ENCODE measurements at places on chromosomes 5 and 9.
A peak's percentile ranks its signal among the peaks of the same experiment; 100 is the strongest.

GRCh38 chr9:37336150-37336549 is 86.3 kb upstream of the GRHPR start:
- DNase-seq = no peak

DNA sequence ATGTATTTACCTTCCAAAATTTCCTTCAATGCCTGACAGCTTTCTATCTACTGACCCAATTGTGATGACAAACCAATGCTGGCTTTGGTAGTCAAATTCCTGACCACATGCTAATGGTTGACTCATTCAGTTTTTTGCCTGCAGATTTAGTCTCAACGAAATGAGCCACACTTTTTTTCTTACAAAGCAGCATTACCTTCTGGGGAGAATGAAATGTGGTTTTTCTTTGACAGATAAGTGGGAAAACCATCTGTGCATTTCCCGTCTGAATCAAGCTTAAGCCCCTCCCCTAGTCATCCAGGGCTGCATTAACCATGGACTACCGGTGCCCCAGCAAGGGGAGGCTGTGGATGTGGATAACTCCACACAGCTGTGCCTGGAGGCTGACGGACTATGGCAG is 99.6 kb upstream of the TAF11L2 start:
- DNase-seq = peak; percentile 44

DNA sequence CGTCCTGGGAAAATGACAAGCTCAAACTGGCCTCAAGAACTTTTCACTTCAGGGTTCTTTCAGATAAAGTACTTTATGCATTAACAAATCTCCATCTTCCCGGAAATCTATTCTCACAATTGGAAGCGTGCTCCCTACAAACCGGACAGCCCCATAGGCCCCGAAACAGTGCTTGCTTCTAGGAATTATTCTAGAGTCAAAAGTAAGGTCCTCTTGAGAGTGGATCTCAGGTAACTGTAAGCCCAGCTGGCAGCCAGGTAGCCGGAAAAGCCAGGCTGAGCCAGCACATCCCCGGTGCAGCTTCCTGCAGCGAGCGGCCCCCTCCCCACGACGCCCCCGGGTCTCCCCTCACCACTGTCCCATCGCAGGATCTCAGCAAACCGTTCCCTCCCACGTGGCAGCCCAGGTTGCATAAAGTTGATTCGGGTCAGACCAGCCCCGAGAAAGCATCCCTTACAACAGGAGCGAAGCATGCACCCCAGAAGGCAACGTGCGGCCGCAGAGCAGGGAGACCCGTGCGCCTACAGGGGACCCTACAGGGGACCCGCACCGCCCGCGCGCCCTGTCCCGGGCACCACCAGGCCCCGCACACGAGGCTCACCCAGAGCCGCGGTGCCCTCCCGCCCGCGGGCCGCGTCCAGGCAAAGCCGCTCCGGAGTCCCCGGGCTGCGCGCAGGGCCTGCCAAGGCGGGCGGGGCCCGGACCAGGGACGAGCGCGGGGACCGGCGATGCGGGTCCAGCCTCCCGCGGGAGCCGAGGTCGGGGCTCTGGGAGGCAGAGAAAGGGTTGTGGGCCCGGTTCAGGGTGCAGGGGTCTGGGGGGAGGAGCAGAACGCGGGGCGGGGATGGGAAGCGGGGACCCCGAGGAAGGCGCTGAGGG is 920 bp downstream of the LPCAT1 start:
- DNase-seq = peak; percentile 48

DNA sequence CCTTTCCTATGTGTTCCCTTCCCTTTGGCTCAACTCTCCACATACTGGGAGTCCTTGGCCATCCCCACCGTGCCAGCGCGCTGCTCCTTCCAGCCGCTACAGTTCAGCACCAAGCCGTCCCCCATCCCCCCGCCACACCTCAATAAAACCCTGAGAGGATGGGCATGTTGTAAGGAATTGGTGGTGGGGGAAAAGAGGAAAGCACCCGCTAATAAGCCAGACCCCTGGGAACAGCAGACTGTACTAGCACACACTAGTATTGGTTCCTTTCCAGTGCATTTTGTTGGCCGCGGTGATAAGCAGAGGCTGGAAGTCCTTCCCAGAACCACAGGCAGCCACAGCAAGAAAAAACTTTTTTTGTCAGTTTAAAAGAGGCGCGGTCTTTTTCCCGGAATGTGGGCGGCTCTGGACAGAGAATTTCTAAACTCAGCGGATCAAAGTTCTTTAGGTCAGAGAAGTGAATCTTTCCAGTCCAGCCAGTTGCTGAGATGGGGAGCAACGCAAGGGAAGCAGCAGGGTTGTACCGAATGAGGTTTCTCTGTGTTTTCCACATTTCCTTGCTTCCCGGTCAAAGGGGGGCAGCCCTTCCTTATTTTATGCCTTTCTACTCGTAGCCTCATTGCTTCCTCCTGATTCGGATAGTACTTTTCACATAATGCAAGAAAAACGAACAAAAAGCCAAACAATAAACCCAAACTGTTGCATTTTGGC is 2.1 kb downstream of the CHSY3 start:
- no peak for DNase-seq

DNA sequence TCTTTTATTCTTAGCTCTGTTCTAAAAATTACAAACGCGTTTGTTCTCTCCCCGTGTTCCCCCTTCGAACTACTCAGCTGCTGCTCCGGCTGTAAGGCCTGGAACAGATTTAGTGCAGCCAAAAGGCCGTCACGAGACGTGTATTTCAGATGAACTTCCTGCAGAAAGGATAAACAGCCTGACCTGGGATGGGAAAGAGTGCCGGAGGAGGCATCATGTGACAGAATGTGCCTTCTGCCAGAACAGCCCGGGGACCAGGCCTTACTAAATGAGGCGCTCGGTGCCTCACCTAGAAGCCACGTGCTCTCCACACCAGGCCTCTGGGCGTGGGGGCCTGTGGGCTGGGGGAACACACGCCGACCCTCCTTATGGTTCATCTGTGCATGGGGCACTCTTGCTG is 94.7 kb downstream of the PPARGC1B start:
- DNase-seq = no peak

DNA sequence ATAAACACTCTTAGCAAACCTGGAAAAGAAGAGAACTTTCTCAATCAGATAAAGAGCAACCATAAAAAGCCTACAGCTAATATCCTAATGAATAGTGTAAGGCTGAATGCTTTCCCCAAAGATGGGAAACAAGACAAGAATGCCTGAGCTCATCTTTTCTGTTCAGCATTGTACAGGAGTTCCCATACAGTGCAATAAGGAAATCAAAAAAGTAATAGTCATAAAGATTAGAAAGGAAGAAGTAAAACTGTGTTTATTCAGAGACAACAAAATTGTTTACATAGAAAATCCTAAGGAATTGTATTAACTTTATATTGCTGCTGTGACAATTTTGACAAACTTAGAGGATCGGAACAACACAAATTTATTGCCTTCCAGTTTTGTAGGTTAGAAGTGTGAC is 330.7 kb upstream of the SLC24A2 start:
- no peak for DNase-seq

DNA sequence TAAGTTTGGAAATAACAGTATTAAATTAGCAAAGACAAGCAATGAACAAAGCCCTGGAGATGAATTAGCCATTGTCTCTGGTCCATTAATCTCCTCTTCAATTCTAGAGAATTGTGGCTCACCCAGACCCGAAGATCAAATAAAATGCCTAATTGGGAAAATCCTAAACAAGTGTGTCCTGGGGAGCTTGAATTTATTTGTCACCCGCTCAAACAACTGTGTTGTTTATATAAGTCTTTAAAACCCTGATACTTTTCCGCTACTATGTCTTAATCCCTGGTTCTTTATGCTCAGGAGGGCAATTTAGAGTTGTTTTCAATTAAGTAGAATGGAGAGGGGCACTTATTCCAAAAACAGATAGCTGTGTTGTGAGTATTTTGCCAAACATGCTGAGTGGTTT is 128.4 kb downstream of the ANXA1 start:
- DNase-seq = no peak

GRCh38 chr5:166708291-166708690 is 1583.2 kb upstream of the WWC1 start:
- no peak for DNase-seq

DNA sequence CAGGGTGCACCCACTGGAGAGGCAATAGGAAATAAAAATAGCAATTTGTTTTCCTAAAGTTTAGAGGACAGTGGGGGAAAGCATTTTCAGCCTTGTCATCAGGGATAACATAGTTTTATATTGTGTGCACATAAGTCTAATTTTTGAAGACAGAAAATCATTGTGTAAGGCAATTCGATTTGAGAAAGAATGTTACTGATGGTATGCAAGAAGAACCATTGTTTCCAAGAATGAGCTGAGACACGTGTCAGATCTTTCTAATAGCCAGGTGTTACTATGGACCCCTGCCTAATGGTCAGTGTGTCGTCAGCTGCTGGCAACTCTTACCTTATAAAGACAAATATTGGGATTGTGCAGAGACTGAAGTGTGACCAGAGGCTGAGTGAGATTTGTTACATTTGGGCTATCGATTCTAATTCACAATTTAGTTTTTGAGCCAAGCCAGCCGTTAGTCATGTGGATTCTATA is 67.1 kb upstream of the PPP2R2B start:
- no peak for DNase-seq

- peak; percentile 9 for DNase-seq
Observed at GRCh38 chr5:37086466-37087173, 162.6 kb downstream of the CPLANE1 start.

GRCh38 chr5:179258001-179258921 is 87.0 kb downstream of the ADAMTS2 start:
- no peak for DNase-seq

DNA sequence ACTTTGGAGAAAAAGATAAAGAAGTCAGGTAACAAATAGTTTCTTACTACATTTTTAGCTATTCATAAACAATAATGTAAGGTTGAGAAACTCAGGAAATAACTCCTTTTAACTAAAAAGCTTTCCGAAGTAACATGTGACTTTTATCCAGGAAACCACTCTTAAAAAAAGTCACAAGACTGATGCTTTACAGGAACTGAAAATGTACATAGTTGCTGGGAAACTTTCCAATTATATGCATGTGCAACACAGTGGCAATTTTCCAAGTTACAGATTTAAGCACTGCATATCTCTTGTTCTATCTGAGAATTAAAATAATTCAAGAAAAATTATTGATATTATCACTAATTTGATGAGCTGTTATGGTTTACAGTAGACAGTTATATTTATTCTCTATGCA is 105.2 kb downstream of the CDH10 start:
- DNase-seq = peak; percentile 86

GRCh38 chr9:122380293-122380692 is 9.5 kb downstream of the PTGS1 start:
- DNase-seq = no peak

DNA sequence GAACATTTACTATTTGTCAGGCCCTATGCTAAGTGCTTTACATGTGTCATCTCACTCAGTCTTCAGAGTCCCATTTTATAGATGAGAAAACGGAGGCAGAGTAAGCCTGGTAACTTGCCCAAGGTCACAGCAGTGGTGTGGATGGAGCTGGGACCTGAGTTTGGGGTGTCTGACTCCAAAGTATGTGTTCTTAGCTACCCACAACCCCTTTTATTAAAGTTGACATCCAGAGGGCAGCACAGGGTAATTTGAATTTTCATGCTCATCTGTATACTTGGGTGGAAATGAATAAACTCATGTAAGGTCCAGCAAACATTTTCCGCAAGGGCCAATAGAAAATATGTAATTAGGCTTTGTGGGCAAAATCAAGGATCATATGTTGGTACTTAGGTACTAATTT is 93.4 kb upstream of the SLC25A48 start:
- DNase-seq = no peak

GRCh38 chr5:142544946-142545649 is 140.8 kb downstream of the FGF1 start:
- DNase-seq = no peak

DNA sequence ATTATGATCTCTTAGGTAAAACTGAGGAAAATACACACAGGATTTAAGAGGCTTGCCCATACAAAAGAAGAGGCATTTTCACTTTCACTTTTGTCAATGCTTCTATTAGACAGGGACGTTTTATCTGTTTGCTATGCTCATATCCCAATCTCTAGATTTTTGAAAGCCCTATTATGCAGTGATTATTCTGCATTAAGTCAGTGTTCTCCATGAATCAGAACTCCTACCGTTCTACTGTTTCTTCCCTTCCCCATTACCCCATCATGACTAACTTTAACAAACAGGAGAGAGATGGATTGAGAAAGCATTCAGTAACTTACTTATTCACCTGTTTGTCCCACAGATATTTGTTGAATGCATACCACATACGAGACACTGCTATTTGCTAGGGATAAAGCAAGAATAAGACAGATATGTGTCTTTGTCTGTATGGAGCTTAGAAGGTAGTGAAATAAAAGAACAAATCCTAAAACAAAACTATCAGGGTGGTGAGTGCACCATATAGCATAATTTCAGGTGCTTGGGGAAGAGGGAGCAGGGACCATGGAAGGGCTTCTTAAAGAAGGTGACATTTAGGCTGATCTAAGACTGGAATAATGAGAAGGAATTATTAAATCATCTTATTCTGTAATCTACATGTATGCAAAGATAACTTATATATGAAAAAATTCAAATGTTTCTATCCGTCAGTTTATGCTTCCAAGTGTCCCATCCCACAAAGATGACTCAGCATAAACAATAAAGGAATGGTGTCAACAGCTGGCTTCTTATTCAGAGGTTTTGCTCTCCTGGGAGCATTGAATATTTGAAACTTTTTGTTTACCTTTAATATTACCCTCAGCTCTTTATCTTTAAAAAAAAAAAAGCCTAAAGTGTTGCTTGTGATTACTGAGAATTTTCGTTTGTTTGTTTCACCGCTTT is 328.1 kb downstream of the HINT1 start:
- DNase-seq = peak; percentile 29

DNA sequence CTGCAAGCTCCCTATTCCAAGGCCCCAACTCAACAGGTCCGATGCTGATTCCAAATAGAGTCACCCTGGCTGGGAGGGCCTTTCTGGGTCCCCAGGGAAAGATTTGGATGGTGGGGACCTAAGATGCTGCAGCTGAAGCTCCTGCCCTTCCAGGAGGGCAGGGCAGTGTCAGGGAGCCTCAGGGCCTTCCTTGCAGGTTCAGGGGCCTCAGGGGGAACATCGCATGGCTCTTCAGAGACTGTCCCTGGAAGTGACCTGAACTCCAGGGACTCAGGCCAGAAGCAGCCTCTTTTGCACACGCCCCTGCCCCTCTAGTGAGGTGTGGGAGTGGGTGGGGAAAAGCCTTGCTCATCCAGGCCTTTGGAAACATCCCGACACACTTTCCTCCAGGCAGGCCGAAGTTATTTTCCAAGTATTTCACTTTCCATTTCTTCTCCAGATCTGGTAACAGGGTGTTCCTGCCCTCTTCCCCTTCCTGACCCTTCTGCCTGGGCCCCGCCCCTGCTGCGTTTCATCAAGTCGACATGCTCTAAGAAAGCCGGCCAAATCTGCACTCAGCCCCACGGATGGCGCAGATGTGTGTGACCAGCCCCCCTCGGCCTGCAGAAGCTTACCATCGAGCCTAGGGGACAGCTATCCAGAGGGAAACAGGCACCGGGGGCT is 159.5 kb downstream of the FGF18 start:
- peak; percentile 21 for DNase-seq

- DNase-seq = no peak
Observed at GRCh38 chr5:77568082-77568481, 70.4 kb downstream of the OTP start.

DNA sequence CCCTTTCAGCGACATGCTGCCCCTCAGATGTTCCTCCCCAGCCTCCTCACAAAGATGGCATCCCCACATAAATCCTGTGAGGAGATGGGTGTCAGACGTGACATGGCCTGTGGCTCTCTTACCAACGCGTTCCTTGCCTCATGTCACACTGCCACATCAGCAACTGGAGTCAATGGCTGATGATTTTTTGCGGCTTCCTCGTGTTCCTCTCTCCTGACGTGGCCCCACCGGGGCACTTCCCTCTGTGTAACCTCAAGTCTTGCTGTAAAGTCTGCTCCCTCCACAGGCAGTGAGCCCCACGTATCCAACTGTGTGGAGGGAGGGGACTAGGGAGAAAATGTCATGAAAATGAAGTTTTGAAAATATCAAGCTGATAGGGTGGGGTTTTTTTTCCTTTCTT is 53.2 kb upstream of the SHISAL2B start:
- peak; percentile 52 for DNase-seq

Measured in suppressor macrophage treated with lipopolysaccharide for 4 hours (primary cell).